Endodermal cell (in vitro differentiated cells): ENCODE measurements at places on chromosomes 11 and 22. TPM values are rescaled to one million over a fixed set of nuclear protein-coding genes. Genes with fewer than 3 reads are reported as not detected.

PYGM gene
- 1.2 to 2.4 TPM (median 2.1 TPM) in 3 replicates for total RNA-seq

TMEM191C gene
- total RNA-seq: 3.0 to 4.6 TPM (median 4.0 TPM) in 3 replicates

- DNase-seq: peak; percentile 94
These were observed 57.1 kb downstream of the PARVB start for GRCh38 chr22:44080936-44081861.

- DNase-seq: no peak
These were observed 570.7 kb downstream of the JRKL start for GRCh38 chr11:96960476-96960875.

- DNase-seq: no peak
These were observed 143.6 kb upstream of the TRPC6 start for GRCh38 chr11:101727451-101727850.

GRCh38 chr11:112526699-112527416 is 266.2 kb upstream of the PLET1 start:
- peak; percentile 45 for DNase-seq

DNA sequence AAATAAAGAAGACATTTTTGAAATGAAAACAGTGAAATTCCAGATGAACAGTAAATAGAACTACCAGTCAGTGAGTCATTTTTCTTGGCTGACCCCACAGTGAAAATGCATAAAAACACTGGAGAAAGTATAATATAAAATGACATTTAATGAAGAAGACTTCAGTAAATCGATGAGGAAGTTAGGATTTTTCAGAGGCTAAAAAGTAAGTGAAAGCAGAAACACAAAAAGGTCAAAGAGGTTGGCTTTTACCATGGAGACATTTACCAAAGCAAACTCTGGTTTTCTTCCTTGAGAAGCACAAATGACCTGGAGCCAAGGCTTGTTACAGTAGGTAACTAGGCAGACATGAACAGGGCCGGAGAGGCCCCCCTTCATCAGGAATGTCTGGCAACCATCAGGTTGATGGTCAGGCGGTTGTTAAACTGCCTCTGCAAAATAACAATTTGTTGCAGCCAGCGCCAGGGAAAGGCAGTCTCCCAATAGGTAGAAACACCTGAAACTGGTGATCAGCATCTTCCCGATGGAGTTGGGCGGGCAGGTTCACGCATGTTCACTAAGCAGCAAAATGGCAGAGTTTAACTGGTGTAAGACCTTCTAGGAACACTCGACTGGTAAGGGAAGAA is 16.7 kb upstream of the TMEM123 start:
- no peak for DNase-seq

DNA sequence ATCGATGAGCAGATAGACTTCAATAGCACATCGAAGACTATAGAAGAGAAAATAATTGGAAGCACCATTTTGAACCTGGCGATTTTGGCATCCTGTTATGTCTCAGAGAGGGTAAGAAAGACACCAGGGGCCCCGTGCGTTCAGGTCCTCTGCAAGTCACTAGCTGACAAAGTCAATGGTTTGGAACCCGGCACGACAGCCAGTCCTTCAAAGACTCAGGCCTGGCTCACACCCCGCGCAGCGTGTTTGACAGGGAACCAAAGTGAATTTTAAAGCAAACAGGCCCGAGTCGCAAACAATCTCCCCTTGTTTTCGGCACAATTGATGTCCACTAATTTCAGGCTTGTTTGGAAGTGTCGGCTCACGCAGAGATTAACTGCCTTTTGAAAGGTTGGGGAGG is 716.6 kb downstream of the BRD1 start:
- DNase-seq: peak; percentile 32

PKDREJ gene
- total RNA-seq: 0.02 and 0.04 TPM in 2 replicates

GRCh38 chr11:109870297-109870696 is 222.9 kb upstream of the ZC3H12C start:
- no peak for DNase-seq

DNA sequence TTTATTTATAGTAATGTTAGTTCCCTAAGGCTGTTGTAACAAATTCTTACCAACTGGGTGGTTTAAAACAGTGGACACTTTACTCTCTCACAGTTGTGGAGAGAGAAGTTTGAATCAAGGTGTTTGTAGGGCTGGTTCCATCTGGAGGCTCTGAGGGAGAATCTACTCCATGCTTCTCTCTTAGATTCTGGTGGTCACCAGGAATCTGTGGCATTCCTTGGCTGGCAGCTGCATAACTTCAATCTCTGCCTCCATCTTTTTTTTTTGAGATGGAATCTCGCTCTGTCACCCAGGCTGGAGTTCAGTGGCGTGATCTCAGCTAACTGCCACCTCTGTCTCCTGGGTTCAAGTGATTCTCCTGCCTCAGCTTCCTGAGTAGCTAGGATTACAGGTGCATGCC is 46.3 kb downstream of the LDLRAD3 start:
- DNase-seq: no peak

ADAMTS15 gene
- total RNA-seq: 0.27 to 0.38 TPM (median 0.34 TPM) in 3 replicates

DNA sequence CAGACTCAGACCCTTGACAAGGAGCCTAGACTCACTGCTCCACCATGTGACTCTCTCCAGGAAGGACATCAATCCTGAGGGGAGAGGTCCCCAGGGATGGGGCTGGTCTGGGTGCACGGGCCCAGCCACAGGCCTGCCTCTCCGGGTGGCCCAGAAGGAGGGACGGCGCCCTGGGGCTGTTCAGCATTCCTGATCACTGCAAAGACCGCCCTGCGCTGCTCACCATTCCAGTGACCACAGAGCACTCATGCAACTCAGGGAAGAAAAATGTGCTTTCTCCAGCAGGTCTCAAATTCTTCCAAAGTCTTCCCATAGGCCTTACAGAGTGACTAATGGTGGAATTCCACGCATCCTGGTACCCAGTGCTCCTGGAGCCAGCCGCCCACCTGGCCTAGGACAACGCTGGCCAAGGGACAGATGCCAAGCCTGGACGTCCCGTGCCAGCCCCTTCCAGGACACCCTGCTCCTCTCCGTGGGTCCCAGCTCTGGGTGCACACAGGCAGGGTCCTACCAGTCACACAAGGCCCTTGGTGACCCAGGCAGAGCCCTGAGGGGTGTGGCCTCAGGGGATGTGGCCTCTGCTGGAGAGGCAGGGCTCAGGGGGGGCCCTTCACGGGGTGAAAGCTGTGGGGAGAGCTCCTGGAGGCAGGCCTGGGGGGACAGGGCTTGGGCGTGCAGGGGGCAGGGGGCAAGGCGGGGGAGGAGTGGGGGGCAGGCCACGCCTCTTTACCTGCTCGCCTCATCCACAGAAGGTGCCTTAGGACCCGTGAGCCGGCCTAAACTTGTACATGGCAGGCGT is 178.8 kb downstream of the IGLL1 start:
- DNase-seq: no peak

DNA sequence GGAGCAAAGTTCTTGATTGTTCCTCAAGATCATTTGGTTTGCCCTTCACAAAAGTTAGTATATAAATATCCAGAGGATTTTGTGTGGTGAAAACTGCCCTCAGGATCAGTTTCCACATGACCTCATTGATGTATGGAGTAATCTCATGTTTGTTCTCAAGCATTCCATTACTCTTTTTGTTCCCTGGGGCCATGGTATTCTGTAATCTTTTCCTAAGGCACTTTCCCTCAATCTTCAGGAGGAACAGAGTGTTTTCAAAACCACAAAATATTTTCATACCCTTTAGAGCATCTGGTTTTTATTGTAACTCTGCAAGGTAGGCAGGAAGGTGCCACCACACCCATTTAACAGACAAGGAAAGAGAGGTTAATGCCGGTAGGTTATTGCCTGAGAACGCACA is 99.6 kb downstream of the FAM181B start:
- no peak for DNase-seq

- DNase-seq: no peak
These were observed 73.7 kb upstream of the ALKBH3 start for GRCh38 chr11:43806976-43807375.

DNA sequence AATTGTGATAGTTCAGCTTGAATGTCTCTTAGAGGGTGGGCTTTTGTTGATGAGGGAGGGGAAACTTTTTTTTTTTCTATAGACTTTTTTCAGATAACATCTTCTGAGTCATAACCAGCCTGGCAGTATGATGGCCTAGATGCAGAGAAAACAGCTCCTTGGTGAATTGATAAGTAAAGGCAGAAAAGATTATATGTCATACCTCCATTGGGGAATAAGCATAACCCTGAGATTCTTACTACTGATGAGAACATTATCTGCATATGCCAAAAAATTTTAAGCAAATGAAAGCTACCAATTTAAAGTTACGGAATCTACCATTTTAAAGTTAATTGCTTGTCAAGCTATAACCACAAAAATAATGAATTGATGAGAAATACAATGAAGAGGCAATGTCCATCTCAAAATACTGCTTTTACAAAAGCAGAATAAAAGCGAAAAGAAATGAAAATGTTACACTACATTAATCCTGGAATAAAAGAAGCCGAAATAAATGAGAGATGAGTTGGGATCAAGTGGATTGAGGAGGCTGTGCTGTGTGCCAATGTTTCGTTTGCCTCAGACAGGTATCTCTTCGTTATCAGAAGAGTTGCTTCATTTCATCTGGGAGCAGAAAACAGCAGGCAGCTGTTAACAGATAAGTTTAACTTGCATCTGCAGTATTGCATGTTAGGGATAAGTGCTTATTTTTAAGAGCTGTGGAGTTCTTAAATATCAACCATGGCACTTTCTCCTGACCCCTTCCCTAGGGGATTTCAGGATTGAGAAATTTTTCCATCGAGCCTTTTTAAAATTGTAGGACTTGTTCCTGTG is 3.9 kb downstream of the MALAT1 start:
- no peak for DNase-seq

DNA sequence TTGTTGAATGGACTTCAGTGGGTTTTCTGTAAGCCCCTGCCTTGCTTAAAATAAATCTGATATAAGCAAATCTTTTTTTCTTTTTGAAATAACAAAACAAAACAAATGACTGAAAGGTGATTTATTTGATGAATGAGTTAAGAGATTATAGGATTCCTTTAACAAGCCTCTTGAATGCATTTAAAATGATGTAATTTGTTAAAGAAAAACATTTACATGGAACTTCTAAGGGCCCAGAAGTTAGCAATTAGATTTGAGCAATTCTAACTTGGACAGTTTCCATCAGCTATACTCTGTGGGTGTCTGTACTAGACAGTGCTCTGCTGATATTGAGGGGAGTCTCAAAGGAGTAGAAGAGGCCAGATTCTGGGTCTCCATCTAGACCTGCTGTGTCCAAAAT is 143.5 kb upstream of the RAG2 start:
- no peak for DNase-seq

TSSK2 gene
- not detected in 2 replicates for total RNA-seq

GRCh38 chr22:34845391-34845790 is 220.6 kb upstream of the ISX start:
- DNase-seq: no peak

DNA sequence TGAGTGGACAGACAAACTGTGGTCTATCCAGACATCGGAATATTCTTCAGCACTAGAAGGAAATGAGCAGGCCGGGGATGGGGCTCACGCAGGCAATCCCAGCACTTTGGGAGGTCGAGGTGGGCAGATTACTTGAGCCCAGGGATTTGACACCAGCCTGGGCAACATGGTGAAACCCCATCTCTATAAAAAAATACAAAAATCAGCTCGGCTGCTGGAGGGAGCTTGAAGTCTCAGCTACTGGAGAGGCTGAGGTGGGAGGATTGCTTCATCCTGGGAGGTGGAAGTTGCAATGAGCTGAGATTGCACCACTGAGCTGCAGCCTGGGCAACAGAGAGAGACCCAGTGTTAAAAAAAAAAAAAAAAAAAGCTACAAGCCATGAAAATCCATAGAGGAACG is 8.0 kb upstream of the CTSD start:
- peak; percentile 38 for DNase-seq

- no peak for DNase-seq
These were observed 157.9 kb upstream of the C11orf87 start for GRCh38 chr11:109264128-109264527.

DNA sequence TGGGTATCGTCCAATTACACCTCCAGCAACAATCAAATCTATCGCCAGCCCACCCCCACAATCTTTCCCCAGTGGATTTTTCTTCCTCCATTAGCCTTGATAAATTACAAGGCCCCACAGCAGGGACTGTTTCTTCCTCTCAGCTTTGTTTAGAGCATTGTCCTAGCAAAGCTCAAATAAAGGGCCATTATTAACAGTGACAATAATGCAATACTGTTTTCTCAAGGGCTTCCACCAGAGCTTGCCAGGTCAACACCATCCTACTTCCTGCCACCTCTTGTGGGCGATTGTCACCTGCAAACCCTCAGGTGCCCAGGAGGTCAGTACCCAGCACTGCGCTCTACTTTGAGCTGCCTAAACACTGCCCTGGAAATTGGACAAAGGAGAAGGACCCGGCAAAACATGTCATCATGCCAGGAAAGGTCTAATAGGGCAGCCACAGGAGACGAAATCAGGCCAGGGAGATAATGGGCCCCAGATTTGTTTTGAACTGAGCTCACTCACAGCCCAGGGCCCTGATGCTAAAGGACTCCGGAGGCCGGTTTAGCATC is 95.2 kb downstream of the ABTB2 start:
- DNase-seq: no peak

GRCh38 chr11:50075856-50076255 is 43.2 kb downstream of the OR4C45 start:
- no peak for DNase-seq

DNA sequence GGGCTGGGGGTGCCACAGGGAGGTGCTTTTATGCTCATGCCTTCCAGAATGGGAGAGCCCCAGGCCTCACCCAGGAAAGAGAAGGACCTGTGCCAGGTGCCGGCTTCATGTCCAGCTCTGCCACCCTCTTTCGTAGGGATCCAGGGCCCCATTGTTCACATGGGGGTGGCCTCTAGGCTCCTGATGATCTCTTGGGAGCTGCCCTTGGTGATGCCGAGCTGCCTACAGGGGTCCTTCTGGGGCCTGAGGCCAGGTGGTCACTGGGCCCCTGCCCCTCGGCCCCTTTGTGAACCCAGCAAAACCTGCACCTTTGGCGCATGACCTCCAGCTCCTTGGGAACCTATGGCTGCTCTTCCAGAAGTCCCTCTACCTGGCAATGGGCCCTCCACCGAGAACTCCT is 41.4 kb upstream of the SMIM38 start:
- no peak for DNase-seq

MIOX gene
- total RNA-seq: not detected in 3 replicates

- no peak for DNase-seq
These were observed 1.8 kb downstream of the SCUBE2 start for GRCh38 chr11:9089636-9090035.

DNA sequence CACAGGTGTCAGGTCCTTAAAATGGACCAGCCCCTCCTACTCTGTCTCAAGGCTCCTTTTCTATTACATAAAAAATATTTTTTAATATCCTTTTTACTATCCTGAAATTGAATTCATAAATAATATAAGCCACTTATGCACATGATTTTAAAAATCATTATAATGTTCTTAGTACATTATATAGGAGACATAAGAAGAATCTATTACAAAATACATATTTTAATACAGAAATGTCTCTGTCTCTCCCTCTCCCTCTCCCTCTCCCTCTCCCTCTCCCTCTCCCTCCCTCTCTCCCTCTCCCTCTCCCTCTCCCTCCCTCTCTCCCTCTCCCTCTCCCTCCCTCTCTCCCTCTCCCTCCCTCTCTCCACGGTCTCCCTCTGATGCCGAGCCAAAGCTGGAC is 52.0 kb upstream of the SLC6A5 start:
- no peak for DNase-seq

DNA sequence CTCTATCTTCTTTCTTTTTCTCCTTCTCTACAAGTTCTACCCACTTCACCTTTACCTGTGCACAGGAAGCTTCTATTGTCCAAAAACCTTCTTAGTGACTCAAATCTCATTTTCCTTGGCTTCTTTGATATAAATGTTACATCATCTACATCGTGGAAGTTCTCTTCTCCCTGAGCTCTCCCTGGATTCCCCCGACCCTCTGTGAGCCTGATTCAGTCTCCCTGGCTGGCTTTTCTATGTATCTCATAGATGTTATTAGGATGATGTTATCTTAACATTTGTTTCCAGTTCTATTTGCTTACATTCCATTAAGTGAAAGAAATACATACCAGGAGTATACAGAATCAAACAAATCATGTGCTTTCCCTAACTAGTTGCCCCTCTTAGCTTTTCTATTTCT is 235.8 kb upstream of the PITPNB start:
- no peak for DNase-seq

RAB3IL1 gene
- total RNA-seq: 7.3 and 9.7 TPM in 2 replicates
